Activated CD4-positive, alpha-beta T cell treated with anti-CD3 and anti-CD28 coated beads, Interleukin-2, amount 50 U/mL, for 4 hours (primary cell): ENCODE measurements at places on chromosomes 4 and X.

DNA sequence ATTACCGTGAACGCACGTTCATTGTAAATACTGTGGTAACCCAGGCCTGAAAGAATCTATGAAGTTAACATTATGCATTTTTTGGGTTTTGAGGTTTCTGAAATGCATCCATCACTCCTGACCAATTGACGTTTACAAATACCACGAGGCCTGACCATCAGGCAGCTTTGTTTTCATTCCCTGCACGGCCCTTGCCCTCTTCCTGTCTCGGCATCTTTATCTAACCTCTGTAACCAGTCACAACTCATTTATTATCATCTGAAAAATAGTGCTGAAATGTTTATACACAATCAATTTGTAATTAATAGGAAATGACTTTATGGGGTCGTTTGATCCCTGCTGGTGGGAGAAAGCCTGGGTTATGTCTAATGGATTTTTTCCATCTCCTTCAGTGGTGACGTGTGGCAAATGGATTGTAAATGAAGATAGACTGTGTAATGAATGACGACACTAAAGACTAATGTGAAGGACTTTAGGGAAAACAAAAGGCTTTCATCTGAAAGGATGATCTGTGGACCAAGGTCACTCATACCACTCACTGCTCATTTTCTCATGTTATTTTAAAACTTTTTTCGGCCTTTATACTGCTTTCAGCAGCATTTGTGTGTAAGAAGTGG is 102.7 kb upstream of the SORBS2 start:
- no peak for DNase-seq

DNA sequence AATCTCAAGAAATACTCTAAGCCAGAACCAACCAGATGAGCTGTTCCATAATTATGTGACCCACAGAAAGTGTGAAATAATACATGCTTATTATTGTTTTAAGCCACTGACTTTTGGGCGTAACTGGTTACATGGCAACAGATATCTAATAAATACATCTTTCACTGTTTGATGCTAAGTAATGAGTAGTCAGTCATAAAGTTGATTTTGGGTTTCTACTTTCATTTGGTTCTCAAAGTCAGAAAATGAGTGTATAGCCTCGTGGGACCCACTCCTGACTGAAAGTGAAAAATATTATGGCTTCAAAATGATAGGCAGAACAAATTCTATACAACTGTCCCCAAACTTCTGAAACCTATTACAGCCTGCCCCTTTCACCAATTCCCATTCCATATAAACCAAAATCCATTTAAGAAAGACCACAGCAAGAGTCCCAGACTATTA is 88.0 kb upstream of the CBR4 start:
- DNase-seq: no peak

- DNase-seq: no peak
Observed at GRCh38 chrX:97401154-97401553, 517.4 kb downstream of the RPA4 start.

DNA sequence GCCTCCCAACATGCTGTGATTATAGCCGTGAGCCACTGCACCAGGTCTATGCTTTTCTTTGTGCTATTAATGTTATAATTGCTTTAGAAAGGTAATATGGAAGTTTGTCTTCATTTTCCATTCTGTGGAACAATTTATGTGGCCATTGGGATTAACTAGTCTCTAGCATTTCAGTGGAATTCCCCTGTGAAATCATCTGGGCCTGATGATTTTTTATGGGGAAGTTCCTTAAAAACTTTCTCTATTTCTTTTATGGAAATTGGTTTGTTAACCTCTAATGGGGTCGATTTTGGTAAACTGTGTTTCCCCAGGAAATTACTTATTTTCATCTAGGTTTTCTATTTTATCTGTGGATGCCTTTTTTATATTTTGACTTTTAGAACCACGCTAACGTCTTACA is 11.3 kb downstream of the TIMP1 start:
- DNase-seq: no peak

- DNase-seq: no peak
Observed at GRCh38 chrX:122094611-122095010, 1047.2 kb downstream of the GLUD2 start.

DNA sequence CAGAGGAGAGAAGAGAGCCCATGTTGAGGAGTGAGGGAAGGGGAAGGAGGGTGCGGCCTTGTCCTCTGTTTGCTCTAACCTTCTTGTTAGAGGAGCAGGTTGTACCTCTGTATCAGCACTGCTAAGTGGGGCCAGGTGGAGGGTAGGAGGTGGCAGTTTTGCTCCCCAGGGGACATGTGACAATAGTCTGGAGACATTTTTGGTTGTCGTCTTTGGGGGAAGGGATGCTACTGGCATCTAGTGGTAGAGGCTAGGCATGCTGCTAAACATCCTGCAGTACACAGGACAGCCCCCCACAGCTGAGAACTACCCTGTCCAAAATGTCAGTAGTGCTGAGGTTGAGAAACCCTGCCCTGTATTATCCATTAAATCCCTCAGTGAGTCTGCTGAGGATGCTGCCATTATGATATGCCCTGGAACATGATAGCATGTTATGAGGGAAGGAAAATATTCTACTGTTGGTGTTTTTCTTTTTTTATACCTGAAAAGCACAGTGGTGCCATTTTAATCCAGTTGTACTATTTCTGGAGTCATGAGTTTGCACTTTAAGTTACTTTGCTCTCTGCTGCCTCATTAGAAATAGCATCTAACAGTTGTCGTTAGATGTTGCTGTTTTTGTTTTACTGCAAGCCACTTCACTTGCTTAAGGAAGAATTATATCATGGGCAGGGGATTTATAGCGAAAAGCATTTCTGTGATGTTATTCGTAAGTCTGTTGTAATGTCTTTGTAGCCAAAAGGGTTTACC is 90.6 kb downstream of the LRP2BP start:
- no peak for DNase-seq

- DNase-seq: no peak
Observed at GRCh38 chrX:48663241-48663640, 20.4 kb upstream of the WAS start.

DNA sequence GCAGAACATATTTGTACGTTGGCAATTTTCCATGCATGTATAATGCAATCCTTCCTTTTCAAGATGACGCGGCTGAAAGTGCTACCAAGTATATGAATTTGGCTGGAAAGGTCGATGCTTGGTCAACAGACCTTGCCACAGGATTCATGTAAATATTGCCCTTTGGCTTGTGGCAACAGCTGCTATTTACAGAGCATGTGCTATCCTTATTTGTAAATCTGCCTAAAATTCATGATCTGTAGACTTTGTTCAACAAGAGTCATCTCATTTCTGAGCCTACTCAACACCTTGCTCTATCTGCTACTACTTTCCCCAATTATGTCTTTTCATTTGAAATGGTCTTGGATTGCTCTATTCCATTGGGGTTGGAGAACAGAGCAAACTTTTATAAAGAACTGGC is 1.9 kb upstream of the SMARCA1 start:
- DNase-seq: no peak

DNA sequence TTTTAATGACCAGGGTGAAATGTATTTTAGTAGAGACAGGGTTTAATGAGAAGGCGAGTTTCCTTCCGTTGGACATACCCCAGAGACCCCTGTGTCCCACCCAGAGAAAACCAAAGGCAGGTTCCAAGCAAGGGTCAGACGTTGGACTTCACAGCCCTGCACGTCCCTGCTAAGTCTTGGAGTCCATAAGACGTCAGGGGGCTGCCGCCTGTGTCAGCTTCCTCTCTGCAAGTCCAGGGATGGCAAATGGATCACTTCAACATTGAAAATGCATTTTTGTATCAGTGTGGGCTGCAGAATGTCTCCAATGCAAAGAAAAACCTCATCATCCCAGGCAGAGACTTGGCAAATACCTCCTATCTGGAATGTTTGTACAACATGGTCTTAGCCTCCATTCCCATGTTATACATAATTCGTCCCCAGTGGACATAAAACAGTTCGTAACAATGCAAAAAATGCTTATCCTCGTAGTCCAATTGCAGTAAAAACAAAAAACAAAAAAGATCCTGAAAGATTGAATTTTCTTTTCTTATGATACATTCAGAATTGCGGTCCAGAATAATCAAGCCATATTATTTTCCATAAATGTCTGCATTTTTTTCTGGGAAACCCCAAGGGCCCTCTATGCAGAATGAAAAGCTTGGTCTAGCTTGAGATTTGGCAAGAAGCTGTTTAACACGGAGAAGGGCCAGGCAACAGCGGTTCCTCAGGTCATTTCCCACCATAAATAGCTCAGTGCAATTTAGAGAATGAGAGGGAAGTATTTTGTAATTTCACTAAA is 190.9 kb downstream of the SHOX start:
- DNase-seq: no peak

DNA sequence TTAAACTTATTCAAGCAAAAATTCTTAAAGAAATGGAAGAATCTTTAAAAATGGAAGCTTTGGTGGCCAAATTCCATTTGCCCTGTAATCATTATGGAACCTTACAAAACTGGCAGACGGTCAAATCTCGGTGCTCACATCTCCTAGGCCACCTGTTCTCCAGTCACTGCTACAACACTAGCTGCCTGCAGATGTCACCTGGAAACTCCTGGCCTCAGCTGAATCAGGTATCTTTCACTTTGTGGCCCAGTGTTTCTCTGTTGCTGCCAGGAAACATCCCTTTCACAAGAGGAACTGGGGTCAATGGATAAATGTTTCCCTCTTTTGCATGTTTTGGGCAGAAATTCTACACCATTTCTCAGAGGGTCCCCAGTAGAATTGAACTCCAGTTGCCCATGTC is 4.2 kb upstream of the CXCL3 start:
- no peak for DNase-seq

GRCh38 chr4:153197301-153197700 is 6.9 kb upstream of the TRIM2 start:
- no peak for DNase-seq

DNA sequence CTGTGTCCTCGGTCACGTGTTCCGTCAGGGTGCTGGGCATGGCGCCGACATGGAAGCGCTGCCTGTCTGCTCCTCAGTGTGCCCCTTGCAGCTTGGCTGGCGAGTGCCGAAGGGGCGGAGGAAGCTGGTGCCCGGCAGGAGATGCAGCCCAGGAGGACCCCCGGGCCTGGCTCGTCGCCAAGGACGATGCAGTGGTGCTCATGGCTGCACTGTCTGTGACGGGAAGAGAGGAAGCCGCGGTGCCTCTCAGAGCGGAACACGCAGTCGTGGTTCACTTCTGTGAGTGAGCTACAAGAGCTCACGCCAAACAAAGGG is 38.1 kb downstream of the FGFRL1 start:
- DNase-seq: no peak

- DNase-seq: no peak
Observed at GRCh38 chr4:168098248-168098717, 5.9 kb downstream of the ANXA10 start.

- no peak for DNase-seq
Observed at GRCh38 chr4:40190880-40191815, 5.7 kb upstream of the RHOH start.
